Immature natural killer cell (primary cell): ENCODE measurements at places on chromosomes 12 and 14. TPM values are rescaled to one million over a fixed set of nuclear protein-coding genes. Genes with fewer than 3 reads are reported as not detected.

- H3K27me3 ChIP-seq = no peaks in the 10 kb centered on the region
- H3K4me1 ChIP-seq = peaks cover 33% of the 10 kb centered on the region
- H3K27ac ChIP-seq = no peak overlapping the region
- DNase-seq = no peak
- peaks cover 3% of the 10 kb centered on the region for H3K36me3 ChIP-seq
These were observed 22.7 kb upstream of the PNMA1 start for GRCh38 chr14:73736842-73737241.

Gene IFNG-AS1
- polyA plus RNA-seq = 5.8 TPM

Gene KCNMB4
- polyA plus RNA-seq = 0.22 TPM

Gene KRT77
- not detected for polyA plus RNA-seq
